ENCODE measurements at places on chromosomes 16 and 17.

- DNase-seq: no peak
Observed at GRCh38 chr17:34195987-34196386, 59.1 kb upstream of the CCL2 start.

GRCh38 chr17:63519116-63519881 lies 3.9 kb upstream of the KCNH6 start:
- DNase-seq: no peak

DNA sequence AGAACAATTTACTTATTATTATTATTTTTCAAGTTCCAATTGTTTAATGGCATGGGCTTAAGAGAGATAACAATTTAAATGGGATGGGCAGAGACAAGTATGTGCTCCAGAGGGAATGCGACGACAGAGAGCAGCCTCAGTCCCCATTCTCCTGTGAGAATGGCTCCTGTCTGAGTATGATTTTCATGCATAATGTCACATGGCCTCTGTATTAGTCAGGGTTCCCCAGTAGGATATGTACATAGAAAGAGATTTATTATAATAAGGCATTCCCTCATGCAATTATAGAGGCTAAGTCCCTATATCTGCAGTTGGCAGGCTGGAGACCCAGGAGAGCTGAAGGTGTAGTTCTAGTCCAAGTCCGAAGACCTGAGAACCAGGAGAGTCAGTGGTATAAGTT lies 22.9 kb upstream of the NKD1 start:
- DNase-seq: no peak

DNA sequence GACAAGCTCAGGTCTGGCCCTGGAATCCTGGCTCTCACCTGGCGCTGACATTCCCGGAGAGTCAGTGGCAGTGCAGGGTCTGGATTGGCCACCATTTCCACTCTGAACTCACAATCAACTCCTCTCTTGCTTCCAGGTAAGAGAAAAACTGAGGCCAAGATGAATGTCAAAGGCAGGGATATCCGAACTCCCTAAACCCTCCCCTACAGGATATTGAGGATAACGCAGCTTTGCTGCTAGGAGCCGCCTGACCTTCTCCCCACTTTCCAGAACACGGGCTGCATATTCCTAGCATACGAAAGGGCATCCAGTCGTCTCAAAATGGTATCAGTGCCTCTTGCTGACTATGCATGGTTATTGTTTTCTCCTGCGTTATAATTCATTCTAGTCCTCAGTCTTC lies 473.4 kb downstream of the SOX9 start:
- DNase-seq: no peak

DNA sequence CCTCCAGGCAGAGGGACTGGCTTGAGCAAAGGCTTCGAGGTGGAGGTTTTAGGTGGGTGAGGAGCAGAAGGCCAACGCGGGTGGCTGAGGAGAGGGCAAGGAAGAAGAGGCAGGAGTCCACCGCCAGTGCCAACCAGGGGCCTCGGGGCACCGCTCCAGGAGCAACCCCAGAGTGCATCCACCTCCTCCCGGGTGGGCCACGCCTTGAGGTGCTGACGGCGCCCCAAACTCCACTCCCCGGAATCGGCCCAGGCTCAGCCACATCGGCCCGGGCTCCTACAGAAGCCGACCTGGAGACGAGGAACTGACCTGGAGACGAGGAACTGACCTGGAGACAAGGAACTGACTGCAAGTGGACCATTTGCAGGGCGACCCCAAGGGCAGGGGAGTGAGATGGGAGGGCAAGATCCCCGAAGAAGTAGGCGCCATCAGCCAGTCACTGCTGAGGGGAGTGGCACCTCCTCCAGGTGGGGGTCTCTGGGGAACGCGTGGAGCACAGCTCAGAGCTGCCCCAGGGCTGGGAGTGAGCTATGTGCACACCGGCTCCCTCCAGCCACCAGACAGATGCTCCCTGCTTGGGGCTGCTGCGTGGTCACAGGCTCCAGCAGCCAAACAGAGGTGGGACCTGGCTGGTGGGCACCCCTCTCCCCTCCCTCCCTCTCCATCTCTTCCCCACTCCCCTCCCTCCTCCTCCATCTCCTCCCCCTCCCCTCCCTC lies 29.2 kb upstream of the CBFA2T3 start:
- no peak for DNase-seq

DNA sequence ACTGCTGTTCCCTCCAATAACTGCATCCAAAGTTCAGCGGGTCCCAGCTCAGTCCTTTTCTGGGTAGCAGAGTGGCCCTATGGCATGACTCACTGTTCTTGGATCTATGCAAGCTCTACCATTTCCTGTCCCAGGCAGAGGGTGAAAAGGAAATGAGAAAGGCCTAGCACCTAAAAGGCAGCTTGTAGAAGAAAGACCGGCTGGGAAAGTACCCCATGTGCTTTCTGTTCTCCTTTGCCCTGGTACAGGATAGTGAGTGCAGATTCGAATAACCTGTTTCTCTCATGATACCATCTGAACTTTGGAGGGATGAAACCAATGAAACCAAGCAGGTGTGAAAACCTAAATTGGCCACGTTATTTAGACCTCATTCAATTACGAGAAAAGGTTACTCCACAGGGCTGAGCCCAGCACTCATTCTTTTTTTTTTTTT lies 12.7 kb upstream of the HASPIN start:
- DNase-seq: no peak

DNA sequence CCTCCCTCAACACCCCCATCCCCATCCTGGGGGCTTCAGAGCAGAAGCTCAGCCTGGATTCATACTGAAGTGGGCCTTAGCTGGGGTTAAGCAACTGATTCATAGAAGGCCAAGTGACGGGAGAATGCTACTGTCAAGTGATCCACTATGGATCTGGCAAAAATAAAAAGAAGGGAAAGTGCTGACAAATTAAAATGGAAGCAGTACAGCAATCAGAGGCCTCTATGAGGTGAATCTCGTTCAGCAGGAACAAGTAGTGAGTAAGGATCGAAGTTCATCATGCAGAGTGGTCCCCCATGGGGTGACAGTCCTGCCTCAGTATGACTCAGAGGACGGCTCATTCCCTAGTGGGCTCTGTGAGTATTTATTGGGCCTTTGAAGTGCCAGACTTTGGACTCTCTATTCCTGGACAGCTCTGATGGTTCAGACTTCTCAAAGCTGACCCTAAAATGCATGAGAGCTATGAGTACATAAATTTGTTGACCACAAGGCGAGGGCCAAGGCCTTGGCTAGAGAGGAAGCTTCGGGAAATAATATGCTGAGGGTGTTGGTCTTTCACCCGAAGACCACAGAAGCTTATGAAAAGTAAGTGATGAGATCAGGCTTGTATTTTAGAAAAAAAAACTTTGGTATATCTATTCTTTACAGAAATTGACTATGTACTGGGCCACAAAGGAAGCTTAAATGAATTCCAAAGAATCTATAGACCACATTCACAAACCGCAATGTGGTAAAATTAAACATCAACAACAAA lies 5.3 kb upstream of the NSMCE1 start:
- DNase-seq: peak; percentile 39

DNA sequence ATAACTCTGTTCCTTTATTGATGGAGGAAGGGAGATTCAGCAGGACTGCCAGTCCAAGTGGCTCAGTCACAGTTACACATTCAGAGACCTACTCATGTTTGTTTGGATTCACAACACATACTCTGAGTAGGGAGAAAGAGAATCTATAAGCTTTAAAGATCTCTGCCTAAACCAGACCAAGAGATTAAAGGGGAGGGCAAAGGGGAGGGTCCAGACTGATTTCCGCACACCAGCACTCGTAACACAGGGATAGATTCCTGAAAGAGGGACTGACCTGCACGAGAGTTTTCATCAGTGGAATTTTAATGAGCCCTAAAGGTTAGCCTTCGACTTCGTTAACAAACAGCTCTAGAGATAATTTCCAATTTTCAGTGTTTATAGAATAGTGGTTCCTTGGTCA lies 71.7 kb upstream of the PMFBP1 start:
- no peak for DNase-seq

GRCh38 chr17:63987221-63988126 lies 10.7 kb upstream of the PRR29 start:
- no peak for DNase-seq

DNA sequence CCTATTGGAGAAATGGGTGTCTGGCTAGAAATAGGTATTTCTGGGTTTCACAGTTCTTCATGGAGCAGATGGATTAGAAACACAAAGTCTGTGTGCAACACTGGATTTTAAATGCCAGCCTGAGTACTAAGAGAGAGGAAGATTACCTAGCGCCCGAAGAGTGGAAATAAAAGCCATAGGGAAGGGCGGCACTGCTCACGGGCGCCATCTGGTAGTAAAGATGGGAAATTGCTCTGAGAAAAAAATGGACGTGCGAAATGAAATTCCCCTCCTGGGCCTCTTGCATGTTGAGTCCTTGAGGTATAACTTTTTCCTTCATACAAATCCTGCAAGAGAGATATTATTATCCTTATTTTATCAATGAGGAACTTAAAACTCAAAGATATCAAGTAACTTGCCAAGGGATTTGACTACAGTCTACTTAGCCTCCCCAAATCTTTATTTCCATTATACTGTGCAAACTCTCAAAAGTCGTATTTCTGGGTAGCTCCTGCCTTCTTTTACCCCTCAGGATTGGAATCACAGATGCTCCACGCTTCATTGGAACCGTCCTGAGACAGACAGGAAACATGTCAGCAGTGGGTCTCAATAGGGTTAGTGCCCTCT lies 72.8 kb downstream of the MMD start:
- DNase-seq: peak; percentile 62

GRCh38 chr16:58638148-58639036 lies 8.8 kb upstream of the CNOT1 start:
- DNase-seq: peak; percentile 89

DNA sequence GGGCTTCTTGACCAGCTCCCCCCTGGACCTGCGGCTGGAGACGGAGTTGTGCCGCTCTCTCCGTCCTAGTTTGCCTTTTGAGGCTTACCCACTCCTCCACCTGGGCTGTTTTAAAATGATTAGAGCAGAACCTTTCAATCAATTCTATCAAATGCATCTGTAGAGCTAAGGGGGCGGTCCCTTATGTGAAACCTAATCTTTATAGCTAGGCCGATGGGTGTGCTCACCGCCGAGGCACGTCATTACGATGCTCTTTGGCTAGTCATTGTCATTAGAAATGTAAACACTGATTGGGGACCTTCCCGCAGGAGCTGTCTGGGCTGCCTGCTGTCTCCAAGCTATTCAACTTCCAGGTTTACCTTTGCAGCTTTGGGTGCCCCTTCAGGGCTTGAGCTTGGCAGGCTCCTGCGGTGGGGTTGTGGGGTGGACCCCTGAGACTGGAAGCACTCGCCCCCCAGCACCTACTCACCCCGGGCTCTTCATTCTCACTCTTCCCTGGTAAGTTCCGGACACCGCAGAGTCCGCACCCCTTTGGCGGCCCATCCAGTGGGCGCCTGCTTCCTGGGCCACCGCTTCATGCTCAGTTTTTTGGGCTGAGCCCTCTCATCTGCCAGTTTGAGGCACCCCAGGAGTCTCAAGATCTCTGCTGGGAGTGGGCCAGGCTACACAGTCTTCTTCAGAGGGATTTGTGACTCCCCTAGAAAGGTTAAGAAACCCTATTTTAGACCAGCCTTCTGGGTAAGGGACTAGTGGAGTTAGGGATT lies 20.9 kb upstream of the IL17C start:
- no peak for DNase-seq

DNA sequence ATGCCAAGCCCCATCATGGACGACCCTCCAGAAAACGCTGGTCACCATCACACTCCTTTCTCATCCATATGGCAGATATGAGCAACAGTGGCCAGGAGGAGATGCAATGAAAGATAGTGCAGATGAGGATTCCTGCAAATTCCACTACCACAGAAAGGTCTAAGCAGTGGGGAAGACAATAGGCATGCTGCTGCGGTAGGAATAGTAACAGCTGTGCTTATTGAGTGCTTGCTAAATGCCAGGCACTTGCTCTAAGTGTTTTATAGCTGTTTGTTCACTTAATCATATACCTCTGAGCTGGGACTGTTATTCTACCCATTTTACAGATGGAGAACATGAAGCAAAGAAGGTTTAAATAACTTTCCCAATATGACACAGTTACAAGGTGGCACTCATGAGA lies 46.6 kb upstream of the AKAP1 start:
- DNase-seq: no peak

DNA sequence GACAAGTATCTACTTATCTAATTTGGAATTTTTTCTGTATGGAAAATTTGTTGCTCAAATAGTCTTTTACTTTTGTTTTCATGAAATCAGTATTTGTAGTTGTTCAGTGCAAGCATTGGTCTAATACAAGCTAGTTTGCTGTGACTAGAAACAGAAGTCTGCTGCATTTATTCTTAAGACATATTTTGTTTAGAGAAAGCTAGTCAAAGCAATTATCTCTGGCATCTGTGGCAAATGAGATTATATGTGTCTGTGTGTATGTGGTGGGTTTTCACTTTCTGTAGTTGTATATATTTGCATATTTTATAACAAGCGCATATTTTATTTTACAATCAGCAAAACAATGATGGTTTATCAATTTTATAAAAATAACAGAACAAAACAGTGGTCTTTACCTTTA lies 96.0 kb upstream of the SIAH1 start:
- DNase-seq: no peak

- peak; percentile 10 for DNase-seq
Observed at GRCh38 chr17:55421179-55421934, at the start of gene MMD. Gene MMD (minus strand): TSS chr17:55421835. CDS start chr17:55421695, 140 bp downstream.

DNA sequence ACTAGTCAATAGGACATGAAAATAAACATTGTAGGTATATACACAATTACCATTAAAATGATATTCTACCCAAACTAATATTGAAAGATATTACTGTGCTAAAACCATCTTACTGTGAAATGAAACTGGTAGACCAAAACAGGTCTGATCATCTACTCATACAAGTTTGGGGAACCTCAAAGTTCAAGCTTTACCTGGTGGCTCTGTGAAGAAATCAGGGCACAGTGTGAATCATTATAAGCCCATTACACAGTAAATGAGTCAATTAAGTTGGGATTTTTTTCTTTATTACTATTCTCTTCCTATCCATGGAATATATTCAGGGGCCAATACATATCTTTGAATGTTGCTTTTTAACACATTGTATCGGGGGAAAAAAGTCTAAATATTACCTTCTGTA lies 57.1 kb downstream of the HELZ start:
- DNase-seq: no peak

GRCh38 chr16:64250866-64251265 lies 871.0 kb downstream of the CDH11 start:
- peak; percentile 16 for DNase-seq

DNA sequence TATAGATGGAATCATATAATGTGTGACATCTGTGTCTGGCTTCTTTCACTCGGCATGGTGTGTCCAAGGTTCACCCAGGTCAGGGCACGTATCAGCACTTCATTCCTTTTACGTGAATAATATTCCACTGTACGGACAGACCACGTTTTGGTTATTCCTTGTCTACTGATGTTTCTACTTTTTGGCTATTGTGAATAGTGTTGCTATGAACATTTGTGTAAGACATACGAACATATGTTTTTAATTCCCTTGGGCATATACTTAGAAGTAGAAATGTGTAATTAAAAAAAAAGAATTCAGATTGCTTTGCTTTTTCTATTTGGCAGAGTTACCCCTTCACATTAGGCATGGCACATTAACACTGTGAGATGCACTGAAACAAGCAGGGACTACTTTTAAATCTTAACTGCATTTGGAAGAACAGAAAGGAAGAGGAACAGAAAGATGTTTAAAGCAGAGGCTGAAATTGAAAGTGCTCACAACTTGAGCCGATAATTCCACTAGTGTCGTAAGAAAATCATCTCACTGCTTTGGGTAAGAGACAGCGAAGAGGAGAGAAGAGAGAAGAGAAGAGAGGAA lies 105.3 kb downstream of the VPS53 start:
- no peak for DNase-seq

All from AG08395 (cell line).